ENCODE measurements at places on chromosomes 2 and 18.

- DNase-seq: no peak
Observed at GRCh38 chr2:62785810-62786597, 80.5 kb downstream of the EHBP1 start.

DNA sequence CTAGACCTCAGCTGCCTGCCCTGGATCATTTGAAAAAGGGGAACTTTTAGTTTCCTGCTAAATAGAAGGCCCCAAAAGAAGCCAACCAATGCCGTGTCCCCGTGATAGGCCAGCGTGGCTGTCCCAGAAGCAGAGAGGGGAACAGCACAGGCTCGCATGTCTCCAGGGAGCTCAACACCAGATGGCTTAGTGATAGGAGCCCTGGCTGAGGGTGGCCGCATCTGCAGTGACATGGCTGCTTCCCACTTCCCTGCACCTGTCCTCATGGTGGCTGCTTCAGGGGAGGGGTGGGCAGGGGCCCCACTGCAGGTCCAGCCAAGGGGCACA, 79.6 kb downstream of the MBP start:
- DNase-seq: no peak

DNA sequence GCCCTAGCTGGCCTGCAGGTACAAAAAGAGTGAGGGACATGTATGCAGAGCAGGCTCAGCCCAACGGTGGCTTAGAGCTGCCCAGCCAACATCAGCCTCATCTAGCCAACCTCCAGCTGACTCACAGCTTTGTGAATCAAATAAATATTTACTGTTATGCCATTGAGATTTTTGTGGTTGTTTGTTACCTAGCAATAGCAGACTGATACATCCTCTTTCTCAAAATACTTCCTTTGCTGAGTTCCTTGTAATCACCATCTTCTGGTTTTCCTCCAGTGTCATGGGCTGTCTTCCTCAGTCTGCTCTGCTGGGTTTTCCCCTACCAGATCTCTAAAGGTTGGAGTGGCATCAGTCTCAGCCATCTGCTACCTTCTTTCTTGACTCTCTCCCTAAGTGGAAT, 126.6 kb upstream of the SLC1A4 start:
- no peak for DNase-seq

- DNase-seq: no peak
Observed at GRCh38 chr2:8847400-8847799, 10.0 kb upstream of the KIDINS220 start.

DNA sequence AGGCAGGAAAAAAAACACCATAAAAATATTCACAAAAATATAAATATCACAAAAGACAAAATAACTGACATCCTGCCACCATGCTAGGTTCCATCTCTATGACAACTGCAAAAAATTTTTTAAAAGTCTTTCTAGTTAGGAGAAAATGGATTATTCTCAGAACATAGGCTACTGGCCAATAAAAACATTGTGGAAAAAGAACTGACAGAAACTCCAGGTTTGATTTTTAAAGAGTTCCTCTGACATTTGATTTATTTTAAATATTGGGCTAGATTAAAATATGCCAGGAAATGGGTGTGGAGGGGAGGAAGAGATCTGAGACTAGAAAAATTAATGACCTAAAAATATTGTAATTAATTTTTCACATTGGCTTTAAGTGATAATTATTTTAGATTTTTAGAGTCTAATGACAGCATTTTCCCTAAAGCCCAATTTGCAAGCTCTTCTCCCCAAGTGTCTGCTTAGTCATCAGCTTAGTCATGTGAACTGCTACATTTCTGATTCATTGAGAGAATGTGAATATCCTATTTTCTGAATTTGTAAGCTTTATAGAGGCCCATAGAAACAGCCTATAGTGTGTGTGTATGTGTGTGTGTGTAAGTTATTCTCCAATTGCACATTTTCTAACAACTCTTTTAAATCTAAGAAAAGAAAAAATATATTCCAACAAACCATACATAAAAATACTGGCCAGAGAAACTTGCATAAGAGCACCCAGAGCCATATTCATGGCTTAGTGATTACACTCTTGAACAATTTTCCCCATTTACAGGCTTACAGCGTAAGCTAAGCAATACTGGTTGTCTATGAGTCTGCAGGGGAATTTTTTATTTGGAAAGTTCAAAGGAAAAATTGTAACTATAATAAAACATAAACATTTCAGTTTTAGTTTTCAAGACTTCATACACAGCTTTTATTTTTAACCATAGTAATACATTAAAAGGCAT, 48.4 kb downstream of the TMEFF2 start:
- DNase-seq: no peak

- DNase-seq: no peak
Observed at GRCh38 chr2:239382384-239382880, 18.4 kb downstream of the HDAC4 start.

GRCh38 chr2:43070030-43070429, 156.4 kb downstream of the ZFP36L2 start:
- no peak for DNase-seq

- DNase-seq: no peak
Observed at GRCh38 chr2:227610123-227610522, 4.5 kb downstream of the SCYGR3 start.

GRCh38 chr2:233841183-233841582, 13.2 kb downstream of the HJURP start:
- no peak for DNase-seq

- DNase-seq: no peak
Observed at GRCh38 chr2:228853151-228853550, 417.9 kb downstream of the PID1 start.

- DNase-seq: no peak
Observed at GRCh38 chr2:183455056-183455455, 330.8 kb downstream of the NUP35 start.

- DNase-seq: no peak
Observed at GRCh38 chr18:25503567-25504081, 151.7 kb upstream of the ZNF521 start.

GRCh38 chr18:53795610-53796009, 428.9 kb downstream of the MBD2 start:
- no peak for DNase-seq

DNA sequence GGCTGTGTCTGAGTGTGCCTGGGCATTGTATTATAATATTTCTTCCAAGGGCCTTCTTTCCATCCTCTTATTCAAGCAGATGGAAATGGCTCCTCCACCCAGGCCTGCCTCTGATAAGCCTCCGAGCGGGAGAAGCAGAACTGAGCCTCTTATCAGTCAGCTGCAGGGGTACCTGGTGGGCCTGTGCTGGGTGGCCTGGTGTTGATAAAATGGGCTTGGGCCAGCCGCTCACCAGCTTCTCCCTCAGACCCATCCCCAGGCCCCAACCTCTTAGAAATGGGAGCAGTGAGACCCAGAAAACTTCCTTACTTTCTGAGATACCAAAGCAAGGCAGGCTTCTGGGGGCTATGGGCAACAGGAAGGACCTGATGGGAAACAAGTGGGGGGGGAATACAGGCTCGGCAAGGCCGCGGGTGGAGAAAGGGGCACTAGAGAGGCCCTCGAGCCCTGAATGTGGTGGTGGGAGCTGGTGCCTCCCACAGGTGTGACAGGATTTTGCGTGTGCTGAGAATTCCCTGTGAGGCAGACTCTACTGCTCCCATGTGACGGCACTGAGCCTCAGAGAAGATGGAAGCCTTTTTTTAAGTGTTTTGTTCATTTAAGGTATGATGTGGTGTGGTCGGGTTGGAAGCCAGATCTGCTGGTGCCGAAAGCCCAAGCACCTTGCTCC, 18.3 kb downstream of the GYPC start:
- DNase-seq: no peak

GRCh38 chr2:151106805-151107506, 154.7 kb downstream of the RBM43 start:
- DNase-seq: no peak

- no peak for DNase-seq
Observed at GRCh38 chr18:42404151-42404550, 449.1 kb downstream of the PIK3C3 start.

GRCh38 chr18:3029215-3029952, 16.4 kb upstream of the LPIN2 start:
- no peak for DNase-seq

DNA sequence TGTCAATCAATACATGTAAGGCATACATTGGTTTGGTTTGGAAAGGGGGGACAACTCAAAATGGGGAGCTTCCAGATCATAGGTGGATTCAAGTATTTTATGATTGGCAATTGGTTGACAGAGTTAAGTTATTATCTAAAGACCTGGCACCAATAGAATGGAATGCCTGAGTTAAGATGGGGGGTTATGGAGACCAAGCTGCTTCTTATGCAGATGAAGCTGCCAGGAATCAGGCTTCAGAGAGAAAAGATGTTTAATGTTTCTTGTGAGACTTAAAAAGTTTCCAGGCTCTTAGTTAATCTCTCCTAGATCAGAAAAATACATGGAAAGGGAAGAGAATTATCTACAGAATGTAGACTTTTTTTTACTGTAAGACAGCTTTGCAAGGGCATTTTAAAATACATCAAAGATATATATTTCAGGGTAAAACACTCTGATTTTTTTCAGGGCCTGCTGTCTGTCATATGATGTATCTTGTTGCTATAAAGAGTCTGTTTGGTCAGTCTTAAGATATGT, 1343.2 kb upstream of the LRRTM1 start:
- DNase-seq: no peak

DNA sequence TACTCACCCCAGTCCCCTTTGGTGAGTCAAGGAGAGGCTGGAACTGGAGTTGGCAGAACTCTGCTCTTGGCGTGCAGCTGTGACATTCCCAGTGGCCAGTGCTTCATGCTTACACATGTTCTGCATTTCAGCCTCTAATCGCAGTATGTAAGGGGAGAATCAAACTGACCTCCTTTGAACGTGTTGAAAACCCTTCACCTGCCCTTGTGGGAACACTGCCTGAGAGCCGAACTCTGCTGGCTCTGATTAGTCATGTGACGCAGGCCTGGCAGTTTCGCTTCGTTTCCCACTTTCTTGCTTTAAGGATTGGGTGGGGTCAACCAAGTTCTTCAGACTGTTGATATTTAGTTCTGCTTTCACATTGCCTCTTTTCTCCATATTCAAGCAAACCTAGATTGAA, 173.8 kb upstream of the BCL2L11 start:
- no peak for DNase-seq

- DNase-seq: no peak
Observed at GRCh38 chr2:35978218-35978617, 377.4 kb upstream of the CRIM1 start.

GRCh38 chr2:76997296-76997695, 524.9 kb downstream of the LRRTM4 start:
- no peak for DNase-seq

DNA sequence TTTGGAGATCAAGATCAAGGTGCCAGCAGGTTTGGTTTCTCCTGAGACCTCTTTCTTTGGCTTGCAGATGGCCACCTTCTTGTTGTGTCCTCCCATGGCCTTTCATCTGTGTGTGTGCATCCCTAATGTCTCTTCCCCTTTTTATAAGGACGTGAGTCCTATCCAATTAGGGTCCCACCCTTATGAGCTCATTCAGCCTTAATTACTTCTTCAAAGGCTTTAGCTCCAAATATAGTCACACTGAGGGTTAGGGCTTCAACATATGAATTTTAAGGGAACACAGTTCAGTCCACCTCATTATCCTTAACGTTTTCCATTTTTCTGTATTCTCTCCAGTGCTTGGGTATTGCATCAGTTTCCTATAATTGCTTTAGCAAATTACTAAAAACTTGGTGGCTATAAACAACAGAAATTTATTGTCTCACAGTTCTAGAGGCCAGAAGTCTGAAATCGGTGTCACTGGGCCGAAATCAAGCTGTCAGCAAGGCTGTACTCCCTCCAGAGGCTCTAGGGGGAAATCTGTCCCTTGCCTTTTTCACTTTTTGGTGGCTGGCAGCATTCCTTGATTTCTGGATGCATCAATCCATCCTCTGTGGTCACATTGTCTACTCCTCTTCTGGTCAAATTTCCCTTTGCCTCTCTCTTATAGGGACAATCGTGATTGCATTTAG, 34.1 kb downstream of the CDC42EP3 start:
- DNase-seq: no peak

DNA sequence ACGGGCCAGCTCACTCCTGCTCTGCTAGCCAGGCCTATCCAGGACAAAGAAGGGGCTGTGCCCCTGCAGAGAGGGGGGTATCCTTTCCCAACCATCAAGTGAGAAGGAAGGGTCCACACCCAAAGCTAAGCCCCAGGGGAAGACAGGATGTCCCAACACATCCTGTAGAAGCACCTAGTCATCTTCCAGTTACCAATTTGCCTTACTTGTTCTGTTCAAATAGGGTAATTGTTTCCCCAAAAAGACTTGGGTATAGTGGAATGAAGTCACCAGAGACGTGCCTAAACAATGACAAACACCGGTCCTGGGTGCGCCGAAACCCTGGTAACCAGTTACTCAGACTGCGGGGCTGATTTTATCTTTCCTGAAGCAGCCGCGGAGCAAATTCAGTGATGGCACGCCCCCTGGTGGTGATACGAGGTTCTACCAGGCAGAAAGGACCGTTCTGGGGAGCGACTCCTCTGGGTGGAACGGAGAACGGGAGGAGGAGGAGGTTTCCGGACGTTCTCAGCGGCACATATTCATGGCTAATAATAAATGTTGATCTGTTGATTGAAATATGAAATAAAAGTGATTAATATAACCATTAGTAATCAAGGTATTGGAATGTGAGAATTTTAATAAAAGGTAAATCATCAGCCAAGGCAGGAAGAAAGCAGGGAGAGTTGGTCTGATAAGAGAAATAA, 109.3 kb upstream of the STON1 start:
- DNase-seq: peak; percentile 92

DNA sequence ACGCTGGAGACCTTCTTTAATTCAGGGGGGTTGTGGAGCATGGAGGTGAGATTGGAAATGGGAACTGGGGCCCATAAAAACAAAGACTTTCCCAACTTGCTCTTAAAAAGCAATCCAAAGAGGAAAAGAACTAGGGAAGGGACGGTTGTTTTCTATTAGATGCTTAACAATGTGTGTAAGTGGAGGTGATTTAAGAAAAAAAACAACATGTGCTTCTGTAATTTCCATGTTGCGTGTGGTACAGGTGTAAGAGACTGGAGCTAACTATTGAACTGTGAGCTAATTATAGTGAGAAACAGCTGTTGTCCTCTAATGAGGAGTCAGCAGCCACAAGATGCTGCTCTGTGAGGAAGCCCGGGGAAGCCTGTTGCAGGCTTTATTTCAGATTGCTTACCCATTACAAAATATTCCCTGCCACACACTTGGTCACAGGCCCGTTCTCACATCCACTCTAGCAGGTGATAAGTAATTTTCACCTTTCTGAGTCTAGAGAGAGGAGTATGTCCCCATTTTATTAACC, 280.6 kb upstream of the PARD3B start:
- no peak for DNase-seq

DNA sequence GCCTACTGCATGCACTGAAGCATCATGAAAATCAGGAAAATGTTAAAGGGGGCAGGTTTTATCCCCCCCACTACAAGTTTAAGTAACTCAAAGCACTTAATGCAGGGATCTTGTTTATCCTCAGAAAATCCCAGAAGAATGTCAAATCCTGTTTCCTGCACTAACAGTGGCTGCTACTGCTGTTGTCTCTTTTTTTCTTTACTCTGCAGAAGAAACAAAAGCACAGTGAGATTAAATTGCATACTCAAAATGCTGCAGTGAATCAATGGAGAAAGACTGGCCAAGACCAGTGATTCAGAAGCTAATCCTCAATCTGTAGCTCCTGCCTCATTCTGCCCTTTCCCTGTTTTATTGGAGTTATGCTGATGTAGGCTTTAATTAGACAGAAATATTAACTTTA, 332.3 kb upstream of the FIGN start:
- no peak for DNase-seq

- no peak for DNase-seq
Observed at GRCh38 chr2:173050684-173051083, 25.0 kb upstream of the MAP3K20 start.
